ENCODE measurements at places on chromosomes 4 and X.

DNA sequence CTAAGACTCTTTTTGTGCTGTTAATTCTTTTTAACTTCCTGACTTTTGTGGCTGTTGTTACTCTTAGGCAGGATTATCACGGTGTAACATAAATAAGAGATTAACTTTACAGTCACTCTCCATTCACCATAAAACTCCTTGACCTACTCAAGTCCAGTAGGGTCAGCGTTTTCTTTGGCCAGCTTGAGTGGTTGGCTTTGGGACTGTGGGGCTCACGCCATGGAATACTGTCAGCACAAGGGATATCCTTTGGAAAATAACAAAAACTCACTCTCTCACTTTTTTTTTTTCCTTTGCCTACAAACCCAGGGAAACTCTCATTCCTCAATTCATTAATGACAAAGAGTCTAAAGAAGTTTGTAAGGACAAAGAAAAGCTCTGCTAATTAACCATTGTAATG lies 89.4 kb upstream of the TLL1 start:
- no peak for DNase-seq

- DNase-seq, result no peak
Measured at GRCh38 chrX:132272826-132273225, 53.6 kb upstream of the RAP2C start.

GRCh38 chr4:164485136-164485535 lies 268.8 kb upstream of the SMIM31 start:
- no peak for DNase-seq

DNA sequence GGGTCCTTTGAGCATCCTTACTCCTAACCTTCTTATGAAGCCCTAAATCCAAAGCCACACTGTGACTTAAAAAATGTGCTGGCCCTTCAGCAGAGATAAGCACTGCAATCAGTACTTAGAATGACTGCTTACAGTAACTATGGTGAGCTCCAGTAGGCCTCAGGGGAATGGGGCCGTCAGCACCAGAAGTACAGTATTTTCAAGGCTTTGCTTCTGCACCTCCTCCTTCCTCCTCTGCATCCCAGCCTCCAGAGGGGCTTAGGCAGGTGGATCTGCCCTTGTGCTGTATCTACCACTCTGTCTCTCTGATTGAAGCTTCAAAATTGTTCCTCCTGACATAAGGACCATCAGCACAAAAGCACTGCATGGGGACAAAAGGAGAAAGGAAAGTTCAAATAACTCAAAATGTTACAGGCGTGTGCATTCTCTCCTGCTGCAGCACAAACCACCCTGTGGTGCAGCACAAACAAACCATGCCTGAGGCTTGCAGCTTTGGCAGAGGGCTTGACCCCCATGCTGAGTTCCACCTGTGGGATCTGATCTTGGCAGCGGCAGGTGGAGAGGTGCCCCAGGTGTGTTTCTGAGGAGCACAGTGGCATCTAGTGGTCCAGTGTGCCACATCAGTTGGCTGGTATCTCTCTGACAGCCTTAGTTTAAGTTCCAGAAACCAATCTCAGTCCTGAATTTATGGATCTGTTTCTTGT lies 164.7 kb downstream of the SOWAHB start:
- DNase-seq, result no peak

DNA sequence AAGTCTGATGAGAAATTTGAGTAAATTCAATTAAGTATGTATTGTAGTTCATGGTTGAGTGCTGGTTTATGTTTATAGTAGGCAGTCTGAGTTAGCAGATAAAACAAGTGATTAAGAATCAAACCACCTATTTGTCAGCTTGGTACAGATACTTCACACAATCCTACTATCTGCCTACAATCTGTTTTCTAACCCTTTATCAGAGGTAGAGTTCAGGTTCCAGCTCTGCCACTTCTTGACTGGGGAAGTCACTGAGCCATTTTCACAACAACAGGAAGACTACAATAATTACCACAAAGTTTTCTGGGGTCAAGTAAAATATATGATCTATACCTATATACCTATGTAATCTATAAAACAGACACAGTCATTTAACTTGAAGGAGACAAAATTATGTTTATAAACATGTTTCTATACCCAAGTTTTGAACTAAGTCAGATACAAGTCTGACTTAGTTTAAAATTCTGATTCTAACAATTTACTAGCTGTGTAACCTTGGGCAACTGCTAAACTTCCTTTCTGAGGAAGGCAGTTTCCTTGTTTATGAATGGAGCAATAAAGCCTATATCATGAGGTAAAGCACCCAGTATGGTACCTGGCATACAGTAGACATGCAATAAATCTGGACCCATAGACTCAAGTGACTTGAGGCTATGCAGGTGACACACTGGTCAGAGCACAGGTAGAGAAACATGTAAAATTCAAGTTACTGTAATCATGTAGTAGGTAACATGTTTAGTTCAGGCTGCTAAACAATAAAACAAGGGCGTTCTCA lies 37.2 kb upstream of the BDH2 start:
- DNase-seq, result no peak

- DNase-seq, result no peak
Measured at GRCh38 chrX:121869876-121870477, 822.6 kb downstream of the GLUD2 start.

GRCh38 chrX:110428144-110428543 lies 69.5 kb downstream of the RTL9 start:
- no peak for DNase-seq

- no peak for DNase-seq
Measured at GRCh38 chr4:4268776-4269175, 20.8 kb upstream of the TMEM128 start.

GRCh38 chr4:128061566-128062536 lies 739 bp downstream of the LARP1B start:
- no peak for DNase-seq

DNA sequence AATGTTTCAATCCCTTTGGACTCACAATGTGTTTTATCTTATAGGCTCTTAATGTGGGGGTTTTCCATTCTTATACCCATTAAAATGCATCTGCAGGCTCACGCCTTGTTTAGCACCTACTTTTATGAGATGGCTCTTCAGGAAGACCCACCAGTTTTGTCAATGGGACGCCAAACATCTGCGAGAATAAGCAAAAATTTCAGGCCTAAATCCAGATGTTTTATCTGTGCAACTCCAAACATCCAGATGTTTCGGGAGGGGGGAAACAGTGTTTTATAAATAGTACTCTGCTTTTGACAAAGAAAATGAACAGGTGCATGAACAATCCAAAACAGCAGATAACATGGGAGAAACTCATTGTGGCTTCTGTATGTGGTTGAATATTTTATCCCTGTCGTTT lies 342.8 kb downstream of the DHX15 start:
- no peak for DNase-seq

DNA sequence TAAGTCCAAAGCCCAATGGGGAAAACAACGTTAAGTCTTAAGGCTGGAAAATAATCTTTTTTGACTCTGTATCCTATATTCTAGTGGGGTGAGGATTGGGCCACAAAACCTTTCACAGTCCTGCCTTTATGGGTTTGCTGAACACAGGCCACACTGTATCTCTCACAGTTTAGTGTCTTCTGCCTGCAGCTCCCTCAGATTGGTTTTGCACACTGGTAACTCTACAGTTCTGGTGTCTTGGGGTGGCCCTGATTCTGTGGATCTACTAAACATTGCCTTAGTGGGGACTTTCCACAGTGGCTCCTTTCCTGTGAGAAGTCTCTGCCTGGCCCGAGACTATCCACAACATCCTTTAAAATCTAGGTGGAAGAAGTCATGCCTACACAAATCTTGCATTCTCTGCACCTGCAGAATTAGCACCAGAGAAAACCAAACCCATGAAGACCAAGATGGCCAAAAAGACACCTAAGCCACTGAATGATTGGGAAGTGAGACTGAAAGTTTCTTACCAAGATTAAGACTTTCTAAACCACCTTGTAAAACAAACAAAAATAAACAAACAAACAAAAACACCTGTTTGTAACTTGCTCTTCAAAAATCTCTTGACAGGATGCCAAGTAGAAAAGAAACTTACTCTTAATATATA lies 150.4 kb upstream of the PCDH10 start:
- DNase-seq, result no peak

- no peak for DNase-seq
Measured at GRCh38 chr4:101230801-101231426, 116.4 kb downstream of the PPP3CA start.

- DNase-seq, result peak; percentile 92
Measured at GRCh38 chr4:128386761-128387599, 99.4 kb upstream of the PGRMC2 start.

DNA sequence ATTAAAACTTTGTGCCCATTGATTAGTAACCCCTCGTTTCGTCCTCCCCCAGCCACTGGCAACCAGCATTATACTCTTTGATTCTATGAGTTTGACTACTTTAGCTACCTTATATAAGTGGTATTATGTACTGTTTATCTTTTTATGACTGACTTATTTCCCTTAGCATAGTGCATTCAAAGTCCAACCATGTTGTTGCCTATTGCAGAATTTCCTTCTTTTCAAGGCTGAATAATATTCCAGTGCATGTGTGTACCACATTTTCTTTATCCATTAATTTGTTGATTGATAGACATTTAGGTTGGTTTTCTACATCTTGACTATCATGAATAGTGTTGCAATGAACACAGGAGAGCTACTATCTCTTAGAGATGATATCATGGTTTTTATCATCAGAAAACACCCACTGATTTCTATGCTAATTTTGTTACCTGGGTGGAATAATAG lies 3.2 kb downstream of the ALB start:
- no peak for DNase-seq

- DNase-seq, result no peak
Measured at GRCh38 chr4:5128569-5128968, 77.3 kb downstream of the STK32B start.

- DNase-seq, result peak; percentile 51
Measured at GRCh38 chr4:119525005-119525749, 103.4 kb downstream of the PDE5A start.

DNA sequence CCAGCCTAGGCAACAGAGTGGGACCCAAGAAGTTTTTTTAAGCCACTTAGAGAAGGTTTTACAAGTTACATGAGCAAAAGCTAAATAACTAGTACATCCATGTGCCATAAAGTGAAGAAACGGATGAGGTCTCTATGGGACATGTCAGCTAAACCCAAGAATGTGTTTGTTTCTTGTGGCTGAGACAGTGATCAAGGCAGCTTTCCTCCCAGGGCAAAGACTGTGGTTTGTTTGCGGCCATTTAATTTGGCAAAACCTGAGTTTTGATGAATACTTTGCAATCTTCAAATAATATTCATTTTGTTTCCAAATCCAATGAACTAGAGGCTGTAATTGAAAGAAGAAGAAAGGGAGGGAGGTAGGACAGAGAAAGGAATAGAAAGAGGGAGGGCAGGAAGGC lies 44.9 kb upstream of the SLC2A9 start:
- no peak for DNase-seq

GRCh38 chr4:141328560-141329173 lies 108.0 kb downstream of the ZNF330 start:
- peak; percentile 16 for DNase-seq

DNA sequence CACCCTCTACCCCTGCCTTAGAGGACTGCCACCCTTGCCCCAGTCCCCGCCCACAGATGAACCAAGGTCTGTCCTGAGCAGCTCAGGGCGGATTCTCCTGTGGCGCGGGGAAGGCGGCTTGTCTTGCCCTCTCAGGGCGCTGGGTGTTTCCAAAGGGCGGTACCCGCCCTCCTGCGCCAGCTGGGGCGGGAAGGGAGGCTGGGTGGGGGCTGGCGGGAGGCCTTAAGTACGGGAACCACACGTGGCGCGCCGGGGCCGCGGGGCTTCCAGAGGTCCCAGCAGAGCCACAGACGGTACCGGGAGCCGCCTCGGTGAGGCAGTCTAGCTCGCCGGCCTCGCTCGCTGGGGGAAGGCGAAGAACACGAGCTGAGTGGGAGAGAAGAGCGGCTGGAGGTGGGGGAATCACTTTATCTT lies 361.1 kb downstream of the MID1IP1 start:
- DNase-seq, result no peak

DNA sequence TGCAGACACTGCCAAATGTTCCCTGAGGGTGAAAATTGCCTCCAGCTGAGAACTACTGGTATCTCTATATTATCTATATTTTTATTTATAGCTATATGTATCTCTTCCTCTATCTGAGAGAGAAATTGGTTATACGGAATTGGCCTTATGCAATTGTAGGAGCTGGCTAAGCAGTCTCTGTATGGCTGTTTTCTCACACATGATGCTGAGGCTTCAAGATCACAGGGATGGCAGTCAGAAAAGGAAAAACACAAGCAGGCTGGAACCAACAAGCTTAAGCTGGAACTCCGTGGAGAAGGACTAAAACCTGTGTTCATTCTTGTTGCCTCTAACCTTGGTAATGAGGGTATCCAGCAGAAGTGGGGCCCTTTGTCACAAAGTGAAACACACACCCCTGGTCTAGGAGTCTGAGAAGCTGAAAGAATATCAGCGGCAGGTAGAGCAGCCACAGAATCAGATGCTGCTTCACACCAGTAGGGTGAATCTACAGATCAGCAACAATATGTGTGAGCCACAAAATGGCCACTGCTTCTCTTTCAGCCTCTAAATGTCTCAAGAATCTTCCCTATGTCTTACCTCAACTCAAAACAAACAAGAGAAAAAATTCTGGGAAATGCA lies 166.5 kb upstream of the PPP1R2C start:
- DNase-seq, result no peak

GRCh38 chrX:70433848-70434351 lies 10.7 kb upstream of the DLG3 start:
- no peak for DNase-seq

DNA sequence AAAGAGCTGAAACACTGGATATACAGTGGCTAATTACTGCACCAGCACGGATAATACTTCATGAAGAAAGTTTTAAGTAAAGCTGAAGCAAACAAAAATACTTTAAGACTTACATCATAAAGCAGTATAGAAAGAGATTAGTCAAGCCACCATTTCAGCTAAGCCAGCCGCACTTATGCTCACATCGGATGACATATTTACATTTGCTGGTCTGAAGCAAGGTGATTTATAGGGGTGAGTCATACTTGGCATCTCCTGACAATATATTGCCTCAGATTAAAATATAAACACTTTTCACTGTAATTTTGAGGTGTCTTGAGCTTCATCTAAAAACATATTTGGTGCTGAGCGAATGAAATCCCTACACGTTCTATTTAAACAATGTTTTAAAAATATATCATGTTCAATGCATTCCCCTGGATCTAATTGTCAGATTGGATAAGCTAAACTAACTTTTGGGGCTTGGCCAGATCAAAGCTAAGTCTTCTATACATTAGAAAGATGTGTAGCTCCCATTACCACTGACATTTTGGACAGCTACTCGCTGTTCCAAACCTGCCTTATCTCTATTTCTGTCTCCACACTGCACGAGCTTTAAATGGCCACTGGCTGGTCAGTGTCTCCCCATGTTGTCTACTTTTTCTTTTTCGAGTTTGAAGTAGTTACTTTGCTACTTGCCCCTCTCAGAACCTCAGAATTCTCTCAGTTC lies 103.2 kb downstream of the VCX2 start:
- DNase-seq, result peak; percentile 51

DNA sequence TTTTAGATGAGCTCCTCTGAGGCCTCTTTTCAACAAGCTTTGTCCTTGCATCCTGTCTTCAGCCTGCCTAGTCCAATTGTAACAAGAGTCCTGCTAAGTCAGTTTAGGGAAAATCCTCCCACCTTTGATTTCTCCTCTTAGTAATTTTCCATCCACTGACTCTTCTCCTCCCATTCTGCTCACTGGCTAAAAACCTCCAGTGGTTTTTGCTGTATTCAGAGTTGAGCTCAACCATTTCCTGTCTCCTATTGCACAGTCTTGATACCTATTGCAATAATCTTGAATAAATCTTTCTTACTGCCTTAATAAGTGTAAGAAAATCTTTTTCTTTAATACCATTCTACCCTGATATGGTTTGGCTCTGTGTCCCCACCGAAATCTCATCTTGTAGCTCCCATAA lies 117.8 kb upstream of the ENPP6 start:
- DNase-seq, result no peak

GRCh38 chr4:175106301-175106700 lies 188.1 kb downstream of the ADAM29 start:
- no peak for DNase-seq

Measured in fibroblast of skin of left quadriceps (primary cell).